ENCODE measurements at places on chromosomes 7 and 10.
A peak's percentile ranks its signal among the peaks of the same experiment; 100 is the strongest.

DNA sequence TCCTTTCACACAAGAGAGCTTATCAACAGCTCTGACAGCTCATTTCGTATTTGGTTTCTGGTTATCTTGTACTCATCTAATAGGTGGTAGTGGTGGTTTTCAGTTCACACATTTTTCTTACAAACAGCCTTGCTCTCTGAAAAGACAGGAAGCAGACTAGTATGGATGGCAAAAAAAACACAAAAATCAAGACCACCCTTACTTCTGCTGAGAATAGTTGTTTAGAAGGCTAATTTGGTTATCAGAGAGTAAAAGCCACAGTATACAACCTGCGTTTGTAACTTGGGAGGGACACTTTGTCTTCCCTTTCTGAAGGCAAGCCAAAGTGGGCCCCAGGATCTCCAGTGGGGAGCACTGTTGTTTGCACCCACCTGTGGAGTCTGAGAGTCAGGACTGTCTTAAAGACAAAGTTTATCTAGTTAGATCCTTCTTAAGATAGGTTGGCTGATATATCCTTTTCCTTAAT lies 68.0 kb downstream of the PIP4K2A start:
- H3K27me3 ChIP-seq, result no peaks in the 10 kb centered on the region
- no peak overlapping the region for H3K4me3 ChIP-seq
- no peak overlapping the region for H3K27ac ChIP-seq
- no peaks in the 10 kb centered on the region for H3K36me3 ChIP-seq
- H3K4me1 ChIP-seq, result peaks cover 7% of the 10 kb centered on the region

GRCh38 chr10:82674036-82674435 lies 799.0 kb downstream of the NRG3 start:
- no peak overlapping the region for H3K4me3 ChIP-seq
- no peak for DNase-seq
- H3K27ac ChIP-seq, result no peak overlapping the region

DNA sequence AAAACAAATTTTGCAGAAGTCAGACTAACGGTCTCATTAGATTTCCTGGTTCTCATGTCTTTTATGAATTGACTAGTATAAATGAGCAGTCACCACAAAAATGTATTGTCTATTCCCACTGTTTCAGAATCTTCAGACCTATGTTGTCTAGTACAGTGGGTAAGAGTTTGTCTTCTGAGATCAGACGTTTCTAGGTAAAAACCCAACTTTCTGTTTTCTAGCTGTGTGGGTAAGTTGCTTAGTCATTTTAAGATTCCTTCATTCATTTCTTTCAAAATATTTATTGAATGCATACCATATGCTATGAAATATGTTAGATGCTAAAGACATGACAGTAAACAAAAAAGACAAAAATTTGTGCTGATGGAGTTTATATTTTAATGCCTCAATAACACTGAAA lies 156.3 kb downstream of the POLR1F start:
- no peaks in the 10 kb centered on the region for H3K4me1 ChIP-seq
- H3K4me3 ChIP-seq, result no peak overlapping the region
- no peak for DNase-seq
- H3K27me3 ChIP-seq, result no peaks in the 10 kb centered on the region

GRCh38 chr10:116888380-116889055 lies 39.2 kb downstream of the ENO4 start:
- H3K4me1 ChIP-seq, result peaks cover 8% of the 10 kb centered on the region
- H3K27me3 ChIP-seq, result no peaks in the 10 kb centered on the region
- no peak overlapping the region for H3K4me3 ChIP-seq
- DNase-seq, result peak; percentile 68

DNA sequence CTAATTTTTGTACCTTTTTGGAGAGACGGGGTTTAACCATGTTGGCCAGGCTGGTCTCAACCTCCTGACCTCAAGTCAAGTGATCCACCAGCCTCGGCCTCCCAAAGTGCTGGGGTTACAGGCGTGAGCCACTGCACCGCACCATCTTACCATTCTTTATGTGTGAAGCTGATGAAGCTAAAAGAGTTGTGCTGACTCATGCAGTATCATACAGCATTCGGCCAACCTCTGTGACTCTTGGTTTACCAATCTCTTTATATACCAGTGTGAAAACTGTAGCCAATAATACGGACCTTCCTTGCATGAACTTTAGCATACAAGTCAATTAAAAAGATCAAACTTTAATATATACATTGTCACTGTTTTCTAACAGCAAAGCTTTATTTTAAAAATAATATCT lies 878.2 kb upstream of the MBL2 start:
- H3K27ac ChIP-seq, result no peak overlapping the region
- no peaks in the 10 kb centered on the region for H3K27me3 ChIP-seq
- no peak overlapping the region for H3K4me3 ChIP-seq
- H3K4me1 ChIP-seq, result no peaks in the 10 kb centered on the region
- no peak for DNase-seq
- no peaks in the 10 kb centered on the region for H3K36me3 ChIP-seq

DNA sequence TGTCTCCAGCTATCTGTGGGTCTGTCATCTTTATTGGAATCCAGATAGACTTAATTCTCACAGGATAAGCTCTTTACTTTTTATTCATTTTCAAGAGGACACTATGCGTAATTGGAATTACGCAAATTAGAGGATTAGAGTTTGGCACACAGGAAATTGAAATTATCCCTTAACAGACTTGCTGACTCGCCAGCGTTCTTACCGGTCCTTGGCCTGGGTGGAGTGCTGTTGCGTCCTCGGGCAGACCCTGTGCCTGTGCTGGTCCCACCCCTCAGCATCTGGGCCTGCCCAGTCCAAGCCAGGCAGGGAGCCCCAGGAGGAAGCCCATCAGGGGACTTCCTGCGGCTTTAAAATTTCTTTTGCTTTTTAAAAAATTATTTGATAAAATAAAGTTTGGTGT lies 101.8 kb downstream of the MKI67 start:
- H3K36me3 ChIP-seq, result no peaks in the 10 kb centered on the region
- H3K4me1 ChIP-seq, result no peaks in the 10 kb centered on the region
- H3K27me3 ChIP-seq, result no peaks in the 10 kb centered on the region

DNA sequence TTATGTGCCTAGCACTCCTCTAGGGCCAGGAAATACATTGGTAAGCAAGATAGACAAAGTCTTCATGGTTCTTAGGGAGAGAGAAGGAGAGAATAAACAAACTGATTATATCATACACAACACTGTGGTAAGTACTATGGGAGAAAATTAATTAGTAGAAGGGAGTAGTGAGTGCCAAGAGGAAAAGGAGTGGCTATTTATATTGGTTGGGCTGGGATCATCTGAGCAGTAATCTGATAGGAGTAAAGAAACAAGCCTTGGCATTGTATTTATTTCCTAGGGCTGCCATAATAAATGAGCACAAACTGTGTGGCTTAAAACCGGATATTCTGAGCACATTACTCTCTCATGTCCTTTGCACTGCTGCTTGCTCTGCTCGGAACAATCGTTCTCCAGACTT lies 158.1 kb upstream of the PHF14 start:
- no peaks in the 10 kb centered on the region for H3K4me1 ChIP-seq
- H3K4me3 ChIP-seq, result no peak overlapping the region
- H3K27me3 ChIP-seq, result no peaks in the 10 kb centered on the region
- DNase-seq, result no peak
- no peak overlapping the region for H3K27ac ChIP-seq

- no peak overlapping the region for H3K4me3 ChIP-seq
- DNase-seq, result no peak
- no peak overlapping the region for H3K27ac ChIP-seq
- H3K4me1 ChIP-seq, result no peaks in the 10 kb centered on the region
- no peaks in the 10 kb centered on the region for H3K36me3 ChIP-seq
- no peaks in the 10 kb centered on the region for H3K27me3 ChIP-seq
Measured at GRCh38 chr7:123231021-123232000, 31.5 kb upstream of the SLC13A1 start.

GRCh38 chr10:94292434-94293090 lies 70.2 kb downstream of the NOC3L start:
- H3K4me1 ChIP-seq, result no peaks in the 10 kb centered on the region
- no peaks in the 10 kb centered on the region for H3K36me3 ChIP-seq
- DNase-seq, result no peak
- H3K27ac ChIP-seq, result no peak overlapping the region

- no peak for DNase-seq
- no peak overlapping the region for H3K27ac ChIP-seq
- no peaks in the 10 kb centered on the region for H3K4me1 ChIP-seq
Measured at GRCh38 chr7:149377386-149377785, 83.5 kb downstream of the ZNF777 start.

- H3K27ac ChIP-seq, result no peak overlapping the region
- no peaks in the 10 kb centered on the region for H3K27me3 ChIP-seq
- no peak for DNase-seq
- no peaks in the 10 kb centered on the region for H3K36me3 ChIP-seq
Measured at GRCh38 chr10:122141821-122142640, 129.1 kb upstream of the BTBD16 start.

GRCh38 chr10:109912335-109913281 lies 10.7 kb downstream of the XPNPEP1 start:
- H3K36me3 ChIP-seq, result no peaks in the 10 kb centered on the region
- H3K4me1 ChIP-seq, result no peaks in the 10 kb centered on the region
- H3K27me3 ChIP-seq, result no peaks in the 10 kb centered on the region
- H3K27ac ChIP-seq, result no peak overlapping the region
- H3K4me3 ChIP-seq, result no peak overlapping the region

DNA sequence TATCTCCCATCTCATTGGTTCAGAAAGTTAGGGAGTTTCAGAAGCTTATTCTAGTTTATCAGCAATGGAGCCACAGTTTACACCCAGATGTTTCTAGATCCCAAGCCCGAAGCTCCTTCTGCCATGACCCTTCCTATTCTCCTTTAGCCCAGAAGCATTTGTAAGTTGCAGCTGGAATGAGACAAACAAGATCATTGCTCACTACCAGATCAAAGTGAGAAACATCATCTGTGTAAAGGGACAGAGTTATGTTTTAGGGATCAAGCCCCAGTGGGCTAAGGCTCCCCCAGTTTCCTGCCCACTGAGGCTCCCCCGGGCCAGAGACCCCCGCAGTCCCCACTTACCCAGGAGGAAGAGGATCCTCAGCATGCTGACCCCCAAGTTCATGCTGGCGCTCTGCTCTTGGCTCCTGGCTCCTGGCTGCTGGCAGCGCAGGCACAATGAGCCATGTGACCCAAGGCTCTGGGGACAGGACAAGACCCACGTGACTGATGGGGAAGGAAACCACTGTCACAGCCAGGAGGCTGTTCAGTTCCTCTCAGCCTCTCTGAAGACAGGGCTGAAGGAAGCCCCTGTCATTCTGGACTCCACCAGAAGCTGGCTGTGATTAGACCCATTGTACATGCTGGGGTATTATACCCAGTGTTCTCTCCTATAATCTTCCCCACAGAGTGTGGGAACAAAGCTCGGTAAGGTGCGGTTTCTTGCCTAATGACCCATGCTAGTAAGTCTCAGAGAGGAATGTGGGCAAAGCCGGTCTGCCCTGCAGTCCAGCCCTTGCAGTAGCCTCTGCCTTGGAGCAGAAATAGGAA lies at the start of gene TMEM273:
Gene TMEM273 (minus strand): TSS at position 442 of the 812 bp plus-strand sequence. CDS start 55 bp downstream, at position 387.
- no peaks in the 10 kb centered on the region for H3K4me1 ChIP-seq
- H3K36me3 ChIP-seq, result no peaks in the 10 kb centered on the region
- no peak within 1 kb of the TSS for H3K4me3 ChIP-seq
- peak within 1 kb of the TSS; percentile 34 for H3K27ac ChIP-seq
- peak; percentile 76 for DNase-seq

DNA sequence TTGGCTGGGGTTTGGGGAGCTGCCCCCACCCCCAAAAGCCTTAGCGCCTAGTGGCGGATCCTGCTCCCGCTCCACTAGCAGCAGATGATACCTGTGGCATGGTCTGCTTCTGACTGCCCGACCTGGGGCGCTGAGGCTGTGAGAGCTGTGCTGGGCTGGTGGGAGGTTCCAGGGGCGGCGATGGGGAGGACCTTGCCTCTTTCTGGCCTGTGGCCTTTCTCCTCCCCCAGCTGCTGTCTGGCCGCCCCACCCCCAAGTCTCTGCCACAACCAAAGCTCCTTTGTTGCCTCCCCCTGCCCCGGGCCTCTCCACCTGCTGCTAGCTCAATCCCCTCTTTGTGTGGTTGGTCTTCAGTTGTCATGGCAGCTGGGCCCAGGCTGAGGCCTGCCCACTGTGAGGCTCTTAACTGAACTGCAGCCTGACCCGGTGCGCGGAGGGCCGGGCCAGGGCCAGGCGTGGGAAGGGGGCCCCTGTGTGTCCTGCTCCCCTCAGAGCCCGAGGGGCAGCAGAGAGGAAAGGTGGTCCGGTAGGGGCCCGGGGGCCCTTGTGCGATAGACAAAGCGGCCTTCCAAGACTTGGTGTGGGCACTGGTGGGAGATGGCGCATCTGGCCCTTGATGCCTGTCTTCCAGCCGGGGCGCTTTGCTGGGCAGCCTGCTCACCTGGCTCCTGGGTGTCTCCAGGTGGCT lies 4.7 kb downstream of the ZNF775 start:
- H3K27me3 ChIP-seq, result no peaks in the 10 kb centered on the region
- no peak overlapping the region for H3K4me3 ChIP-seq

- no peaks in the 10 kb centered on the region for H3K4me1 ChIP-seq
- no peaks in the 10 kb centered on the region for H3K36me3 ChIP-seq
- H3K27me3 ChIP-seq, result no peaks in the 10 kb centered on the region
- peak overlapping the region; percentile 57 for H3K27ac ChIP-seq
- peak overlapping the region; percentile 56 for H3K4me3 ChIP-seq
Measured at GRCh38 chr10:484925-485661, 204.4 kb downstream of the DIP2C start.

DNA sequence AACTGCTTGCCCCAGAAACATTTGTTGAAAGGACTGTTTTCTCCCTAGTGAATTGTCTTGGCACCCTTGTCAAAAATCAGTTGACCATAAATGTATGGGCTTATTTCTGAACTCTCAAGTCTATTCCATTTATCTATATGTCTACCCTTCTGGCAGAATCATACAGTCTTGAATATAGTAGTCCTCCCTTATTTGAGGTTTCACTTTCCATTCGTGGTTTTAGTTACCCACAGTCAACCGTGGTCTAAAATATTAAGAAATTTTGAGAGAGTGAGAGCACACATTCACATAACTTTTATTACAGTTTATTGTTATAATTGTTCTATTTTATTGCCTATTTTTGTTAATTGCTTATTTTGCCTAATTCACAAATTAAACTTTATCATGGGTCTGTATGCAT lies 17.4 kb upstream of the CEP41 start:
- H3K4me3 ChIP-seq, result no peak overlapping the region
- no peaks in the 10 kb centered on the region for H3K27me3 ChIP-seq
- H3K36me3 ChIP-seq, result no peaks in the 10 kb centered on the region
- H3K27ac ChIP-seq, result no peak overlapping the region

GRCh38 chr7:10798044-10798443 lies 175.6 kb upstream of the PHF14 start:
- no peak overlapping the region for H3K4me3 ChIP-seq
- H3K4me1 ChIP-seq, result no peaks in the 10 kb centered on the region
- no peak for DNase-seq
- no peak overlapping the region for H3K27ac ChIP-seq

- H3K27me3 ChIP-seq, result no peaks in the 10 kb centered on the region
- H3K27ac ChIP-seq, result no peak overlapping the region
- H3K4me3 ChIP-seq, result no peak overlapping the region
- DNase-seq, result no peak
- no peaks in the 10 kb centered on the region for H3K4me1 ChIP-seq
- H3K36me3 ChIP-seq, result no peaks in the 10 kb centered on the region
Measured at GRCh38 chr10:34726862-34727261, 88.2 kb downstream of the PARD3 start.

DNA sequence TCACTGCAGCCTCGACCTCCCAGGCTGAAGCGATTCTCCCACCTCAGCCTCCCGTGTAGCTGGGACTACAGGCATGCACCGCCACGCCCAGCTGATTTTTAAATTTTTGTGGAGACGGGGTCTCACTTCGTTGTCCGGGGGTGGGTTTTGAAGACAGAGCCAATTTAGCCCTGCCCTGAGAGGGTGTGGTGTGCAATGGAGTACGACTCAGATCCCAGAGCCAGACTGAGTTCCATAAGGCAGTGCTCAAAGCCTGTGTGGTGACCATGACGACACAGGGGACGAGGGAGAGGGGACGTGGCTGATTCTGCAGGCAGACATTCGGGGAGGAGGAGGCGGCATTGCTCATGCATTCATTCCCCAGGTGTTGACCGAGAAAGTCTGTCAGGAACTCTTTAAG lies 72.1 kb downstream of the ZMIZ1 start:
- no peak for DNase-seq
- no peak overlapping the region for H3K4me3 ChIP-seq
- peaks cover 5% of the 10 kb centered on the region for H3K36me3 ChIP-seq
- no peaks in the 10 kb centered on the region for H3K27me3 ChIP-seq
- H3K27ac ChIP-seq, result no peak overlapping the region
